Left lung (tissue), 14 donors: ENCODE measurements at places on chromosomes 16 and 17. TPM values are rescaled to one million over a fixed set of nuclear protein-coding genes. Genes with fewer than 3 reads are reported as not detected.

GRCh38 chr16:84930298-84931106, 80.8 kb downstream of the ZDHHC7 start:
- no peak overlapping the region for H3K4me3 ChIP-seq
- H3K36me3 ChIP-seq = no peaks in the 10 kb centered on the region
- DNase-seq = no peak
- H3K27me3 ChIP-seq = no peaks in the 10 kb centered on the region

DNA sequence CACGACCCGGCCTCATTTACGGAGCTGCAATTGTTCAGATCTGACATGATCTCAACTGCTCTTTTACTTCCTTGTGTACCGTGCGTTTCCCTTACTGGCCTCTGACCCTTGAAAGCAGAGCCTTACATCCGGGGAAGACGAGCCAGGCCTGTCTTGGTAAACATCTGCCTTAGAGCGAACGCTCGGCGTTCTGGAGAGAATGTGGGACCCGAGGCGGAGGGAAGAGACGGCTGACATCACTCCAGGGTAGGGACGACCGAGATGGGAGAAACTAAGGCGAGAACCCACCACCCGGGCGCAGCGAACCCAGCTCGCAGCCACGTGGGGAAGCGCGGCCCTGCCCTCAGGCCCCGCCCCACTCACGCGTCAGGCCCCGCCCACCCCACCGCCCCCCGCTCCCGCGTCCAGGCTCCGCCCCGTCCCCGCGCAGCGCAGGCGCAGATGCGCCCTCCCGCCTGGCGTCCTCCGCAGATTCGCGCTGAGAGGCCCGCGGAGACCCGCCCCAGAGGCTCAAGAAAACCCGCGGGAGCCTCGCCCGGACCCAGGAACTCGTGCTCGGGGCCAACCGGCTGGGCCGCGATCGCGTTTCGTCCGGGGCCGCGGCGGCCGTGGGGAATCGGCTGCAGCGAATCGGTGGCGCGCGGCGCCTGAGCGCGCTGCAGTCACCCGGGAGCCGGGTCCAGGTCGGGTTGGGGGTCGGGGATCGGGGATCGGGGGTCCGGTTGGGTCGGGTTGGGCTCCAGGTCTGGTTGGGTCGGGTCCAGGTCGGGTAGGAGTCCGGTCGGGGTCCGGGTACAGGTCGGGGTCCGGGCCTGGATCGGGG, at the start of gene TELO2:
TSS of gene TELO2 (plus strand) at position 438 of the 823 bp plus-strand sequence. CDS start 922 bp downstream, outside the sequence.
- H3K36me3 ChIP-seq = no peaks in the 10 kb centered on the region
- H3K27ac ChIP-seq = peak within 1 kb of the TSS; percentile 71
- peaks cover 9% of the 10 kb centered on the region for H3K4me1 ChIP-seq
- peak within 1 kb of the TSS; percentile 47 for H3K4me3 ChIP-seq
- no peaks in the 10 kb centered on the region for H3K27me3 ChIP-seq

- H3K27me3 ChIP-seq = peaks cover 11% of the 10 kb centered on the region
- no peak overlapping the region for H3K27ac ChIP-seq
- no peak overlapping the region for H3K4me3 ChIP-seq
- no peak for DNase-seq
- no peaks in the 10 kb centered on the region for H3K4me1 ChIP-seq
These were observed 26.8 kb upstream of the NKD1 start for GRCh38 chr16:50521246-50521900.

GRCh38 chr16:2820836-2821486, 3.9 kb downstream of the PRSS21 start:
- no peaks in the 10 kb centered on the region for H3K4me1 ChIP-seq
- no peak overlapping the region for H3K4me3 ChIP-seq
- H3K27ac ChIP-seq = no peak overlapping the region

GRCh38 chr16:10978871-10979446, 34.6 kb downstream of the CLEC16A start:
- H3K27me3 ChIP-seq = no peaks in the 10 kb centered on the region
- H3K36me3 ChIP-seq = peaks cover 93% of the 10 kb centered on the region
- H3K27ac ChIP-seq = no peak overlapping the region
- no peak for DNase-seq
- peaks cover 13% of the 10 kb centered on the region for H3K4me1 ChIP-seq

The GUCY2D gene
- total RNA-seq = 3.4 TPM

DNA sequence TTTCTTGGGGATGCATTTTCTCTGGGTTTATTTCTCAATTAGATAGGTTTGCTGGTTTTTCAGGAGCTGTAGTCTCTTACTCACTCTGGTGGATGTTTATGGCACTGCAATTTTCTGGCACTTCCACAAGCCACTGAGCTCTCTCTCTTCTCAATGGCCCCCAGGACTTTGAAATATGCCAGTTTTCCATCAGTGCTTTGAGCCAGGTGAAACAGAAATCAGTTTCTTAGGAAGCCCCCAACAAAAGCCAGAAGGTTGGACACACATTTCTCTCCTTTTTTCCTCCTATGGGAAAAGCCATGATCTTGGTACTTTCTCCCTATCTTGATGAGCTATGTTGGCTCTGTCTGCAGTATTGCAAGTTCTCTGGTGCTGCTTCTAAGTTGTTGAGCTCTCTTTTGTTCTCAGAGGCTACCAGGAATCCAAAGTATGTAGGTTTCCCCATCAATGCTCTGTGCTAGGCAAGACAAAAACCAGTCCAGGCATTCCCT, 90.7 kb upstream of the SMIM36 start:
- DNase-seq = no peak
- H3K27ac ChIP-seq = no peak overlapping the region
- no peaks in the 10 kb centered on the region for H3K36me3 ChIP-seq

The TM4SF5 gene
- not detected for total RNA-seq

The ZACN gene
- total RNA-seq = 0.12 TPM

- peaks cover 63% of the 10 kb centered on the region for H3K4me1 ChIP-seq
- H3K27me3 ChIP-seq = no peaks in the 10 kb centered on the region
- H3K36me3 ChIP-seq = no peaks in the 10 kb centered on the region
- peak; percentile 84 for DNase-seq
- H3K4me3 ChIP-seq = no peak overlapping the region
These were observed 5.6 kb upstream of the MTSS2 start for GRCh38 chr16:70691223-70692129.

- H3K4me1 ChIP-seq = no peaks in the 10 kb centered on the region
- DNase-seq = peak; percentile 19
- no peaks in the 10 kb centered on the region for H3K36me3 ChIP-seq
- no peak overlapping the region for H3K27ac ChIP-seq
- no peak overlapping the region for H3K4me3 ChIP-seq
These were observed 614.4 kb downstream of the CDH11 start for GRCh38 chr16:64507240-64508024.

The NLRP1 gene
- 16.1 TPM for total RNA-seq

DNA sequence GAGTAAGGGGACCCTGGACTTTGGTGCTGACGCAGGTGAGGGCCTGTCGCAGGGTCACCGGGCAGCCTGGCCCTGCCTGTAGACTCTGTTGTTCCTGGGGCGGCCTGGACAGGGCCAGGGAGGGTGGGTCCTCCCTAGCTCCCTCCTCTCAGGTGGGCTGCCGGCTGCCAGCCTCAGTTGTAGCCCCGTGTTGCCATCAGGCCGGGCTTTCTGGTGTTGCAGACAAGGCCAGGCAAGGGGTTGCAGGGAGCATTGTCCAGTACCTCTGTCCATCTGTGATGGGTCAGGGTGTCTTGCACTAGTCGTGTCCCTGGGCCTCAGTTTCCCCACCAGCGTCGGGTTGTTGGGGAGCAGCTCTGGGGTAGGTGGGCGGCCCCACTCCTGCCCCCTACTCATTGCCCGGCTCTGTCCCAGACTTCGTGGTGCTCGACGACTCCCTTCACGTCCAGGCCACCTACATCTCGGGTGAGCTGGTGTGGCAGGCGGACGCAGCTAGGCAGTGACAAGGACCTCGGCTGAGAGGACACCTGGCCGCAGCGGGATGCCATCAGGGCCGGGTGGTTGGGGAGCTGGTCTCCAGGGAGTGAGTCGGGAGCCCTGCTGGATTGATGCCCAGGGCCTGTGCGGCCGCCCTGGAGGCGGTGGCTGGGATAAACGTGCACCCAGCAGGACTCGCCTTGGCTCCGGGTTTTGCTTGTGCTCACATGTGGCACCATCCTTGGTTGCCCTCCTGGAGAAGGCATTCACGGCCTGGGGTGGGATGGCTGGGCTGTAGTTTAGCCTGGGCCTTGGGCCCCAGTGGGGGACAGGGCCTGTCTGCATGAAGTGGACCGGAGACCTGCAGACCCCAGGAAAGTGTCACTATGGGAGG, 1.9 kb downstream of the CEMP1 start:
- H3K4me3 ChIP-seq = no peak overlapping the region
- no peaks in the 10 kb centered on the region for H3K27me3 ChIP-seq
- DNase-seq = no peak
- H3K4me1 ChIP-seq = peaks cover 50% of the 10 kb centered on the region

DNA sequence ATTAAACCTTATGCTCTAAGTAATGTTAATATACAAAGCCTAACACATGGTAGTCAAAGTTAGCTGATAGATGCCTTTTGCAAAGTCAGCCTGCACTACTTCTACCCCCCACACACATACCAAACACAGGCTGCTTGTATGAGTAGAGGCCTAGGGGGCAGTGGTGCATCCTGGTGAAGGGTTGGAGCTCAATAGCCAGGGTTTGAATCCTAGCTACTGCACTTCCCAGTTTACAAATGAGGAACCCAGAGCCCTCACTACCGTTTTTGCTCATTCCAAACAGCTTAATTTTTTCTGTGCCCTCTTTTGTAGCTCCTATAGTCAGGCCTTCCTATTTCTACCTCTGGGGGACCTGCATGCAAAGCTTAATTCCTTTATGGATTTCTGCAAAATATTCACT, 18.9 kb upstream of the HYDIN start:
- no peak overlapping the region for H3K27ac ChIP-seq
- H3K36me3 ChIP-seq = no peaks in the 10 kb centered on the region
- no peaks in the 10 kb centered on the region for H3K27me3 ChIP-seq
- H3K4me3 ChIP-seq = no peak overlapping the region
- no peak for DNase-seq

- no peaks in the 10 kb centered on the region for H3K27me3 ChIP-seq
- no peak overlapping the region for H3K4me3 ChIP-seq
- H3K27ac ChIP-seq = no peak overlapping the region
- H3K36me3 ChIP-seq = no peaks in the 10 kb centered on the region
These were observed 823.8 kb downstream of the CDH11 start for GRCh38 chr16:64297863-64298600.

GRCh38 chr17:38877130-38877851, 7.4 kb downstream of the LASP1 start:
- H3K36me3 ChIP-seq = no peaks in the 10 kb centered on the region
- H3K4me3 ChIP-seq = no peak overlapping the region
- no peak overlapping the region for H3K27ac ChIP-seq
- H3K4me1 ChIP-seq = peaks cover 100% of the 10 kb centered on the region
- no peaks in the 10 kb centered on the region for H3K27me3 ChIP-seq

DNA sequence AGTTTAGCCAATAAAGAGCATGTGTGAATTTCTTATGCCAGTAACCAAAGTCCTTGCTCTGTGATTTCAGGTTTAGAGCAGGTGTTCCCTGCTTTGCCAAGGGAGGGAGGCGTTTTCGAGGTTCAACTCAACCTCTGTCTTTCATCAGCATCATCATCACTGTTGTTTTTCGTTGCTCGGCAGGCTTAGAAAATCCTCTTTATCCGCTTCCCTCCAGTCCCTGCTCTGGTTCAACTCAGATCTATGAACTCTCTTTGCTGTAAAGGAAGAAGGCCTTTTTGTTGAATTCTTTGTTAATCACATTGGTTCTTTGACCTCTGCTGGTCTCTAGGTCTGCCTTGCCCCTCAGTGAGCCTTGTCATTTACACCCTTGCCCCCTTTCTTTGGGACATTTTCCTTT, 243.9 kb upstream of the RBFOX1 start:
- H3K36me3 ChIP-seq = no peaks in the 10 kb centered on the region
- no peak overlapping the region for H3K4me3 ChIP-seq
- H3K4me1 ChIP-seq = no peaks in the 10 kb centered on the region
- peaks cover 37% of the 10 kb centered on the region for H3K27me3 ChIP-seq
- H3K27ac ChIP-seq = no peak overlapping the region
- no peak for DNase-seq

The OR3A3 gene
- total RNA-seq = not detected

The AGRP gene
- 1.5 TPM for total RNA-seq

- peaks cover 3% of the 10 kb centered on the region for H3K36me3 ChIP-seq
- no peak for DNase-seq
- peak overlapping the region; percentile 69 for H3K27ac ChIP-seq
- H3K4me3 ChIP-seq = no peak overlapping the region
- no peaks in the 10 kb centered on the region for H3K27me3 ChIP-seq
These were observed 67.0 kb downstream of the TUBD1 start for GRCh38 chr17:59825533-59826322.

The THUMPD1 gene
- total RNA-seq = 32.7 TPM

- H3K27me3 ChIP-seq = no peaks in the 10 kb centered on the region
- no peaks in the 10 kb centered on the region for H3K4me1 ChIP-seq
- no peak overlapping the region for H3K4me3 ChIP-seq
- no peak overlapping the region for H3K27ac ChIP-seq
- H3K36me3 ChIP-seq = no peaks in the 10 kb centered on the region
These were observed 42.1 kb upstream of the TAOK1 start for GRCh38 chr17:29347831-29348629.

DNA sequence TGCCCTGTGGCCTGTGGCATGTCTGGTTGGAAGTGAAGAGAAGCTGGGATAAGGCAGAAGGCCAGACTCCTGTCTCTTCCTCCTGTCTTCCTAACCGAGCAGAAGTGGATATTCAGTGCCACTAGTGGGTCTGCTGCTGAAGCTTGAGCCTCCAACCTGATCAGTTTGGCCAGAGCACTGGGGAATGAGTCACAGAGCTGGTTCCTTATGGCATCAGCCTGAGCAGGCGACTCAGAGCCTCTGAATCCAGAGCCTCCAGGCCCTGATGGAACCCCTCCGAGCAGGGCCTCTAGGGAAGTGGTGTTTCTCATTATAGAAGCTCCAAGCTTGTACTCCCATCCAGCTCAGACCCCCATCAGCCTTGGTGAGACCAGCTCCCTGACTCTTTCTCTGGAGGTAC, 2.0 kb downstream of the WSCD1 start:
- DNase-seq = no peak
- peaks cover 6% of the 10 kb centered on the region for H3K27me3 ChIP-seq
- no peaks in the 10 kb centered on the region for H3K4me1 ChIP-seq
- no peaks in the 10 kb centered on the region for H3K36me3 ChIP-seq

DNA sequence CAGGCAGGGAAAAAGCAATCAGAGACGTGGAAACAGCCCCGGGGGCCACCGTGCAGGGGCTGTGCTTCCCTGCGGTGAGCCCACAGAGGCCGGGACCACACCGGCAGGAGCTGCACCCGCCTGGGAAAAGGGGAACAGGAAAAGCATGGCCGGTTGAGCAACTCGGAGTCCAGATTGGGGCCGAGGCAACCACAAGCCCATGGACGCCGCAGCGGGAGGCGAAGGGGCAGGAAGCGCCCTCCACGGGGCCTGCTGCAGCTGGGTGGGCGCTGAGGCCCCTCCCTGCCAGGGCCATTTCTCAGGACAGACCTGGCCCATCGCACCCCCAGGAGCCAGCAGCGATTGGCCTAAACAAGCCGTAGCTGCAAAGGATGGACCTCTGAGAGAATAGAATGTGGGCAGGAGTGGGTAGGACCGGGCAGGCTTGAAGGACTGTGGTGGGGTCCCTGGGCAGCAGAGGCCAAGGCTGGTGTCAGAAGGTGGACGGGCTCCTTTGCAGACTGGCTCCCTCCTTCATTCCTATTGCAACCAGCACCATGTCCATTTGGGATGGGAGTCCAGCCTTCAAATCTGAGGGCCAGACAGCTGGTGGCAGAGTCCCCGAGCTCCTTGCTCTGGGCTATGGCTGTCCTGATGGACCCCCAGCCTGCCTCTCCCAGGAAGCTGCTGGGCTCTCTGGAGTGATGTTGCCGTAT, 30.4 kb downstream of the COX4I1 start:
- no peaks in the 10 kb centered on the region for H3K4me1 ChIP-seq
- no peak overlapping the region for H3K4me3 ChIP-seq
- H3K36me3 ChIP-seq = no peaks in the 10 kb centered on the region
- H3K27me3 ChIP-seq = peaks cover 41% of the 10 kb centered on the region

The SERPINF2 gene
- 32.6 TPM for total RNA-seq
